A549 treated with CpdA at 1 μM for 4 hours (cell line): ENCODE measurements at places on chromosomes 16 and 17. TPM values are rescaled to one million over a fixed set of nuclear protein-coding genes. Genes with fewer than 3 reads are reported as not detected.

Gene FOXJ1
- 0.23 to 0.40 TPM (median 0.30 TPM) in 5 replicates for total RNA-seq

Gene SUMO2
- total RNA-seq: 351 to 397 TPM (median 381 TPM) in 5 replicates

Gene NLRC3
- total RNA-seq: 0.01 to 0.05 TPM in 2 of 5 replicates, not detected in the others

Gene CCL17
- total RNA-seq: not detected in 5 replicates

Gene CNTNAP1
- total RNA-seq: 5.1 to 6.9 TPM (median 5.5 TPM) in 5 replicates

Gene CX3CL1
- 0.07 to 0.15 TPM (median 0.12 TPM) in 5 replicates for total RNA-seq

Gene KRT15
- total RNA-seq: 3.5 to 6.2 TPM (median 5.4 TPM) in 5 replicates

Gene TMEM88
- 0.48 to 1.1 TPM (median 0.79 TPM) in 5 replicates for total RNA-seq

Gene RRAD
- total RNA-seq: 7.2 to 19.8 TPM (median 11.7 TPM) in 5 replicates
